ENCODE measurements at places on chromosomes 4 and X.
A peak's percentile ranks its signal among the peaks of the same experiment; 100 is the strongest.

DNA sequence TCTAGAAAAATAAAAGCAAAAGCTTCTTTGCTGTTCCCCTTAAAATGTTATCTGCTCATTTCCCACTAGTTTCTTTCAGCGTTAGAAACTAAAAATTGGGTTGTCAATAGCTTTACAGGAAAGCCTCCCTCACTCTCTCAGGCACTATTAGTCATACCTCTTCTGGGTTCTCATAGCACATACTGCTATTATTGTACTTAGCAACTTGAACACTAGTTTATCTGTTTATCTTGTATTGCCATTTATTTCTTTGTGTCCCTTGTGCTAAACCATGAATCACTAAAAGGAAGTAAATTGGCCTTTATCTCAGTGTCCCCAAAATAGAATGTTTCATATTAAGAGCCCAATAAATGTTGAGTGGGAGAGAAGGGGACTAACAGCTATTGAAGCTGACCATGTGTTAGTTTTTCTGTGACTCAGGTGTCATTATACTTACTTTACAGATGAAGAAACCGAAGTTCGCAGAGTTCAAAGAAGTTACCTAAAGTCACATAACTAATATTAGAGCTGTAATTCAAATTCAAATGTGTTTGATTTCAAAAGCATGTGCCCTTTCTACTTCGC, 124.8 kb upstream of the CITED1 start:
- DNase-seq: no peak

DNA sequence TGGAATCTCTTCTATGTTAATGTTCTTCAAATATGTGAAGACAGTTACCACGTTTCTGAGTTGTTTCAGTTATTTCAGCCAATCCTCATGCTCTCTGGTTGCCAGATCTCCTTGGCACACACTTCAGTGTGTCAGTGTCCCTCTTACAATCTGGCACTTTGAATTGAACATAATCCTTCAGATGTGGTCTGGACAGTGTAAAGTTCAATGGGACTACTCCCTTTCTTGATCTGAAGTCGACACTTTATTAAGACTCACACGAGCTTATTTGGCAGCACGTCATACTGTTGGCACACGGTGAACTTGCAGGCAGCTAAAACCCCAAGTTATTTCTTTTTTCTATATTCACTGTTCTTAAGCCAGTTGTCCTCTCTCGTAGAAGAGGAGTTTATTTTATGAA, 28.2 kb downstream of the ARSJ start:
- DNase-seq: no peak

GRCh38 chr4:140213749-140214148, 59.8 kb upstream of the MAML3 start:
- no peak for DNase-seq

DNA sequence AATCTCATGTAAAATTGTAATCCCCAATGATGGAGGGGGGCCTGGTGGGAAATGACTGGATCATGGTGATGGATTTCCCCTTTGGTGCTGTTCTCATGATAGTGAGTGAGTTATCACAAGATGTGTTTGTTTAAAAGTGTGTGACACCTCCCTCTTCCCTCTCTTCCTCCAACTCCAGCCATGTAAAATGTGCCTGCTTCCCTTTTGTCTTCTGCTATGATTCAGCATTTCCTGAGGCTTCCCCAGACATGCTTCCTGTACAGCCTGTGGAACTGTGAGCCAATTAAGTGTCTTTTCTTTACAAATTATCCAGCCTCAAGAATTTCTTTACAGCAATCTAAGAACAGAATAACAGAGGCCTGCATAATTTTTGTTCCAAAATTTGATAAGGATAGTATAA, 85.2 kb downstream of the ANAPC10 start:
- DNase-seq: no peak

DNA sequence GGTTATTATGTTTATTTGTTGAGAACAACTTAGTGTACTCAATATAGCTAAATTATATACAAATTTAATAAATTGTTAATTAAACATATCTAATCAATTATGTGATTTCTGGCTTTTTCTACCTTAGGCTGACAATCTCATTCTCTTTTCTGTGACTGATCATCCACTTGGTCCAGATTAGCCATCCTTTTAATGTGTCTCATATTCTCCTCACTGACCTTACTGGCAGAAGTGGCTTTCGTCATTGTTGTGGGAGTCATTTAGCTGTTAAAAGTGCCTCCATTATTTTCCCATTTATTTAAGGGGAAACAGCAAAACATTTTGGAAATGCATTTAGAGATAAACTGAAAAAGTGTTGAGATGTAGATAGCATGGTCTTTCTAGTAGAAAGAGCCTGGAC, 172.2 kb downstream of the CCSER1 start:
- DNase-seq: no peak

- DNase-seq: no peak
Observed at GRCh38 chr4:143251779-143252178, 67.1 kb downstream of the USP38 start.

- no peak for DNase-seq
Observed at GRCh38 chr4:48431401-48431800, 51.7 kb upstream of the SLC10A4 start.

- DNase-seq: no peak
Observed at GRCh38 chr4:8030121-8030781, 90.6 kb upstream of the AFAP1 start.

- no peak for DNase-seq
Observed at GRCh38 chrX:87003031-87003430, 514.6 kb upstream of the KLHL4 start.

DNA sequence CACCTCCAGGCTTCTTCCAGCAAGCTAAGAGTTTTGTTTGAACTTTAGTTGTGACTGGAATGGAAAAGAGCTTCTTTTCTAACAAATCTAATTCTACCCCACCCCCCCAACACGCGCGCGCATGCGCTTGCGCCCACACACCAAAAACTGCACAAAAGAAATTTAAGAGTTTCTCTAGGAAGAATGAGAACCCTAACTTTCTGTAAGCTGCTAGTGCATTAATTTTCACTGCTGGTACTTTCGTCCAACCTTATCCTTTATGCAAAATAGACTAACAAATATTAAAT, 9.0 kb upstream of the INTU start:
- no peak for DNase-seq

DNA sequence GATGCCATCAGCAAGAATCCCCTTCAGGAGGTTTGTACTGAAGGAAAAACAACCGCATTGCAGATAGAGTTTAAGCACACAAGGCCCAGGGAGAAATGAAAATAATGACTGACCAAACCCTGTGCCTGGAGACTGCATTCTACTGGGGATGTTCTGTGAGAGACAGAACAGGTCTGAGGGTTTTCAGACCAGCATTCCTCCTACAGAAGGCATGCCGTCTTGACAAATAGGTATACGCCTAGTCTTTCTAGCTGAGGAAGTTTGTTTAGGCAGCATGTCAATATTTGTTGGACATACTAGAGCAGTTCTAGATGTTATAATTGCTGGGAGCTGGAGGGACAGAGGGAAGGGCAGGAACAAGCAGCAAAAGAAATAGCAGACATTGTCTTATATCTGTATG, 68.4 kb upstream of the SCOC start:
- no peak for DNase-seq

- no peak for DNase-seq
Observed at GRCh38 chrX:154517101-154517781, 1.2 kb upstream of the FAM3A start.

DNA sequence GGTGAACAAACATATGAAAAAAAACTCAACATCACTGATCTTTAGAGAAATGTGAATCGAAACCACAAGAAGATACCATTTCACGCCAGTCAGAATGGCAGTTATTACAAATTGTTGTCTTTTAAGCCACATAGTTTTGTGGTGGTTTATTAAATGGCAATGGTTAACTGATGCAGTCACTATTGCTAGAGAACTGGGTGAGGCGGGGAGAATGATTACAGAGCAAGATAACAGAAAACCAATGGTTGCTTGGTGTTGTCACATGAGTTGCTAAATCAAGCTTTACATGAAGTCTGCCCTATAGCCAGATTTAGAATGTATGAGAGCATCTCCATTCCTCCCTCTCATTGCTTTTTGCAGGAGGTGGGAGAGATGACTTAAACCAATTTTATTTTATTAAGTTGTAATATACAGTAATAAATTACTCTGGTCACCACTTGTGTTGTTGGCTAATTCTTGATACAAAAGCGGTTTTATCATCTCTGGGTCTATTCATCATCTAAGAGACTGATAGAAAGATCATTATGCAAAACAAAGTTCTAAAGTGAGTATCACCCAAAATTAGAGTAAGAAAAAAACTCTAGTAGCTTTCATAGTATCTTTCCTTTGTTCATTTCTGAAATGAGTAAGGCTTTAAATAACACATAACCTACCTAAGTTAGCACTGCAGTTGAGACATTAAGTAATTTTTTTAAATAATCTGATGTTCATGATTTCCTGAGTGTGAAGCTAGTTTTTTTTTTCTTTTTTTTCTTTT, 859.5 kb downstream of the STIM2 start:
- DNase-seq: no peak

GRCh38 chr4:42489095-42489494, 91.8 kb downstream of the SHISA3 start:
- no peak for DNase-seq

DNA sequence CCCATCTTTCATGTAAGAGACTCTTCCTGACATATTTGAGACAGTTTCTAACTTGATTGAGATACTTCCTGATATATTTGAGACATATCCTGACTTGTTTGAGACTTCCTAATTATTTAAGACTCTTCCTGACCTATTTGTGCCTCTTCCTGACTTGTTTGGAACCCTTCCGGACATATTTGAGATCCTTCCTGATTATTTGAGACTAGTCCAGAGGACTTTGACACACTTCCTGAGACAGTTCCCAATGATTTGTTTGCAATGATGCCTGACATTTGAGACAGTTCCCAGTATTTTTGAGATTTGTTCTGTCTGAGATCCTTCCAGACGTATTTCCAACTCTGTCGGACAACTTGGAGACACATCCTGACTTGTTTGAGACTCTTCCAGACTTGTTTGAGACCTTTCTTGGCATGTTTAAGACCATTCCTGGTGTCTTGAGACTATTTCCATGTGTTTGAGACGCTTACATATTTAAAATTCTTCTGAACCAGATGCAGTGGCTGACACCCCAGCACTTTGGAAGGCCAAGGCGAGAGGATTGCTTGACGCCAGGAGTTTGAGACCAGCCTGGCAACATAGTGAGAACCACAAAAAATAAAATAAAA, 118.9 kb upstream of the USP9X start:
- DNase-seq: no peak

- DNase-seq: no peak
Observed at GRCh38 chr4:69467797-69468196, 27.9 kb downstream of the UGT2B4 start.

DNA sequence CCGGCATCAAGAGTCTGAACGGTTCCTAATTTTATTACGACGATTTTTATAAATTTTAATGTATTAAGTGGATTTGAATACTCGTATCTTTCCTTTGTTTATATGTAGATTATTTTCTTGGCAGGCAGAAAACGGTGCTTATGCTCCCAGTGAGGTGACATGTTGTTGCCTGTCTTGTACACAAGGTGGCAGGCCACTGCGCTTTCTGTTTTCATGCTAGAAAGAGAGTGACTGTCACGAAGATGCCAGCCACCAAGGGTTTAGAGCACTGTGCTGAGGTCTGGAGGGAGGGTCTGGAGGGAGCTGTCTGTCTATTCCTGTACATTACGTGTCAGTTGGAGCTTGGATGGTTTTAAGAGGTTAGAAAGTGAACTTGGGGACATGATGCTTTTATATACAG, 87.7 kb downstream of the SHROOM2 start:
- peak; percentile 54 for DNase-seq

DNA sequence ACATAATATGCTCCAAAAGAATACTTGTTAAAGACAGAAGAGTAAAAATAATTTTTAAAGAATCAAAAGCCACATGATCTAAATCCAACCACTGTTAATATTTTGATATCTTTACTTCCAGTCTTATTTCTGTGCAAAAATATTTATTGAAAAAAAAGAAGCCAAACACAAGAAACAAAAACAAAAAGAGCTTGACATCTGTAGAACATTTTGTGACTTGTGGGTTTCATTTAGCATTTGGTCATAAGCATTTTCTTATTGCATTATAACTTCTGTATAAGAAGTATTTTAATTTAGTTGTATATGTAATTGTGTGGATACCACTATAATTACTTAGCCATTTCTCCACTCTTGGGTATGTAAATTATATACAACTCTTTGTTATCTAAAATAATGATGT, 63.1 kb downstream of the DIPK2B start:
- DNase-seq: no peak

- DNase-seq: no peak
Observed at GRCh38 chr4:105838082-105838481, 57.2 kb upstream of the NPNT start.

DNA sequence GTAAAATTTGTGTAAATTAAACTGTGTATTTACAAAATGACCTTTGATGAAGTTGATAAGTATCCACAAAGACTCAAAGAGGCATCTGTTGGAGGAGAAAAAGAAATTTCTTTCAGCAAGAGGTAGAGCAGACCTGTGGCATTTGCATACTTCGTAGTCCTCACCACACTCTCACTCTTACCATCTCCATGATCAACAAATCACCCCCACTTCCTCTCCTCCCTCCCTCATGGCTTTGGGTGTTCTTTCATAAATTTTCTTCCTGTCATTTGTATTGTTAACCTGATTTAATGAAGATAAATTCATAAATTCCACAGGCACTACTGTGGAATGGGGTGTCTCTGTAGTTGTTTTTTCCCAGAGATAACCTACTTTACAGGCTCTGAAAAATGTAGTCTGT, 366.5 kb downstream of the ZNF674 start:
- no peak for DNase-seq

GRCh38 chrX:24508375-24508774, 43.3 kb downstream of the PDK3 start:
- DNase-seq: no peak
